Cerebellar nuclear complex (tissue), 1 donor: ENCODE measurements at places on chromosomes 13 and 19.

DNA sequence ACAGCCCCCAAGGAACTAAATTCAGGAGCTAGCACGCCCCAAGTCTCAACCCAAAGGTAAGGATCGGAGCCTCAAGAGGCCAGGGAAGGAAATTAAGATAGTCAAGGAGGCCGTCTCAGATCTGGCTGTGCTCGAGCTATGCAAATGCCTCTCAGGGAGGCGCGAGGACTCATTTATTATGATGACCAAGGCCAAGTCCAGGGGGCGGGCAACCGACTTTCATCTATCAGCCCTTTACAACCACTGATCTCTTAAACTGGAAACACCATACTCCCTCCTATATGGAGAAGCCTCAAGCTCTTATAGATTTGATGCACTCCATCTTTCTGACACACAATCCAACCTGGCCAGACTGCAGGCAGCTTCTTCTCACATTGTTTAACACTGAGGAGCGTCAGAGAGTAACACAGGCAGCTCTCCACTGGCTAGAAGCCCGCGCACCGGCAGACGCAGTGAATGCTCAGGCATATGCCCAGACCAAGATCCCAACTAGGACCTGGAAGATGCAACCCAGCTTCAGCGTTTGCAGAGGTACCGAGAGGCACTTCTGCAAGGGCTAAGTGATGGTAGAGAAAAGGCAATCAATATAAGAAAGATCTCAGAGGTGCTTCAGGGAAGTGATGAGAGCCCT is 9.6 kb upstream of the SLC15A1 start:
- DNase-seq: no peak

DNA sequence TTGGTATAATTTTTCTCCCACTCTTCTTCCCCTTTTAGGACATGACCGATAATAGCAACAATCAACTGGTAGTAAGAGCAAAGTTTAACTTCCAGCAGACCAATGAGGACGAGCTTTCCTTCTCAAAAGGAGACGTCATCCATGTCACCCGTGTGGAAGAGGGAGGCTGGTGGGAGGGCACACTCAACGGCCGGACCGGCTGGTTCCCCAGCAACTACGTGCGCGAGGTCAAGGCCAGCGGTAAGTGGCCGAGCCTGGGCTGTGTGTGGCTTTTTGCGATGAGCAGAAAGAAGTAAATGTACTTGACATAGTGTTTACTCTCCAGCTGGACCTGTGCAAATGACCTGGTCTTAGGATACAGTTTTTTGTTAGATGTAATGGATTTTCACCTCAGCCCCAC is 102.5 kb downstream of the ARHGEF7 start:
- DNase-seq: no peak

DNA sequence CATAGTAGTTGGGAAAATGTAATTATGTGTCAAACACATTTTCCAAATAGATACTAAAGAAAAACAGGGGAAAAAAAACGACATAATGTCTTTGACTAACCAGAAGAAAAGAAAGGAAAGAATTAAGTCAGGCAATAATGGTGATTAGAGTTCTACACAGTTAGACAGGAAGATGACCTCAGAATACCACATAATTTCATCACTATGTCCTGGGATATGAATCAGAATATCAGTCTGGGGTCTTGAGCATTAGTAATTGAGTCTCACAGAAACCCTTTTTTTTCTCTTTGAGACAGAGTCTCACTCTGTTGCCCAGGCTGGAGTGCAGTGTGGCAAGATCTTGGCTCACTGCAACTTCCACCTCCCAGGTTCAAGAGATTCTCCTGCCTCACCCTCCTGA is 503.4 kb downstream of the SLITRK1 start:
- no peak for DNase-seq

- DNase-seq: no peak
These were observed 46.8 kb upstream of the FNDC3A start for GRCh38 chr13:48928757-48929430.

GRCh38 chr19:45009625-45010255 is 8.5 kb downstream of the RELB start:
- no peak for DNase-seq

DNA sequence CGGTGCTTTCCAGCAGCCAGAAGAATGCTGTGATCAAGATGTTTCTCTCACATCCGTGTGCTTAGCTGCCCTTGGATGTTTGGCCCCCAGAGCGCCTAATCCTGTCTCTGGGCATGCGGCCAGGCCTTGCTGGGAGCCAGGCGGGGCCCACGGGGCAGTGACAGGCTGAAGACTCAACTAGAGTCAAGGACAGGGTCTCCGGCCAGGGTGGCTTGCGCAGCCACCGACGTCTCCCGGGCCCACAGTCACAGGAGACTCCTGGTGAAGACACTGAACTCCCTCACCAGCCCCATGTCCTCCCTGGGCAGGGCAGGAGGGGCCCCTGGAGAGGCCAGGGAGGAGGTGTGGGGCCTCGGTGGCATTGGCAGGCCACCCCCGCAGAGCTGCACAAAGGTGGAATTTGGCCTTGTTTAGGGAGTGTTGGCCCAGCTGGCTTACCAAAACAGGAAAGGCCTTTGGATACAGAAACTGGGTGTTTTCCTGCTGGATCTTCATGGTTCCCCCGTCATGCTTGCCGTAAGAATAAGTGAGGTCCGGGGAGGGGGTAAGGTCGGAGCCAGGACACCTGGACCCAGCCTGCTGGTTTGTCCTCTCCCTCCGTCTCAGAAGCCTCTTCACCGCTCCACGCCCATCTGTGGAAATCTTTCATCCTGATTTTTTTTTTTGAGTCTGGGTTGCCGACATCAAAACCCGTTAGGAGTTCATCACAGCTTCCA is 10.0 kb upstream of the NDUFS7 start:
- DNase-seq: no peak

GRCh38 chr19:5035793-5036697 is 67.1 kb downstream of the KDM4B start:
- peak; percentile 14 for DNase-seq

DNA sequence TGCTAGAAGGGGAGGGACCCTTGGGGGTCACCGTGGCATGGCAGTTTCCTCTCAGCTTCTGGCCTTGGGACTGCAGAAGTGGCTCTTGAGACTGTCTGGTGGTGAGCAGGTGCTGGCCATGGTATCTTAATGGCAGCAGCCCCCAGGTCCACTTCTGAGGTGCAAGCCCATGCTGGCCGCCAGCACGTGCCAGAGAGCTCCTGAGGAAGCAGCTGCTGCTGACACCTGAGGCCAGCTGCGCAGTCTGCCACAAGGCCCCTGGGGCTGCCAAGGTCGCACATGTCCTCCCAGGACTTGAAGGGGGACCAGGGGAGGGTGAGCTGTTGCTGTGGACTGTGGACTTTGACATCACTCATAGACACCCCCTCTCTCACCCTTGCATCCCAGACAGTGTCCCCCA is 48.0 kb downstream of the NFIX start:
- no peak for DNase-seq

DNA sequence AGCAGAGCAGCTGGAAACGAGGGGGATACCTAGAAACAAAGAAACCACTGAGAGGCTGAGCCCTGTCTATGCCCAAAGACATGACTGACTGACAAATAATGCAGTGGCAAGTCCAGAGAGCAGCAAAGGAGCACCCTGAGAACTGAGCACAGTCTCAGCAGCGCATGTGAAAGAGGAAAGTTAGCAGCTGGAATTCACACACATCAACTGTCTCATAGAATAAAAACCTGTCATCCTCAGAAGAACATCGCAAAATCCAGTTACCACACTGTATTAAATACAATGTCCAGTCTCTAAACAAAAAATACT is 24.1 kb upstream of the DLEU7 start:
- DNase-seq: no peak

- DNase-seq: no peak
These were observed 93.8 kb upstream of the C1QTNF9B start for GRCh38 chr13:23991119-23991518.

DNA sequence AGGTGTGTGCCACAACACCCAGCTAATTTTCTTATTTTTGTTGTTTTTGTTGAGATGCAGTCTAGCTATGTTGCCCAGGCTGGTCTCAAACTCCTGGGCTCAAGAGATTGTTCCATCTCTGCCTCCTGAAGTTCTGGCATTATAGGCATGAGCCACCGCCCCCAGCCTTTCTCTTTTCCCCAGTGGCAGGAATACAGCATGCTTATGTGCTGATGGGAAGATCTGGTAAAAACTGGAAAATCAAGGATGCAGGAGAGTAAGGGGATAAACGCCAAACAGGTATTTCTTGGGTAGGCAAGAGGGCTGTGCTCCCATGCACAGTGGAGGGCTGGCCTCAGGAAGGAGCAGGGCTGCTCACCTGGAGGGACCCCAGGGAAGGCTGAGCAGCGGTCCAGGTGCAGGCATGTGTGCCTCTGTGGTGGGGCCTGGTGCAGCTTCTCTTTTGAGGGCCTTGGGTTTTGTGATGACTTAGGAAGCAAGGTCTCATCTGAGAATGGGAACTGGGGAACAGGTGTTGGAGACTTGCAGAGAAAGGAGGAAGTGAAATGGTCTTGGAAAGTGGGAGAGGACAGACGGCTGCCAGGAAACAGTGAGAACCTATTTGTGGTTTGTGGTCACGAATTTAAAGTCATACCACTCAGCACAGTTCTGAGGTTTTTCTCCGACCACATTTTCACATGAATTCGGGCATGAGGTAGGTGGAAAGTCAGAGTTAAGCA is 106.5 kb downstream of the TEX26 start:
- DNase-seq: no peak

DNA sequence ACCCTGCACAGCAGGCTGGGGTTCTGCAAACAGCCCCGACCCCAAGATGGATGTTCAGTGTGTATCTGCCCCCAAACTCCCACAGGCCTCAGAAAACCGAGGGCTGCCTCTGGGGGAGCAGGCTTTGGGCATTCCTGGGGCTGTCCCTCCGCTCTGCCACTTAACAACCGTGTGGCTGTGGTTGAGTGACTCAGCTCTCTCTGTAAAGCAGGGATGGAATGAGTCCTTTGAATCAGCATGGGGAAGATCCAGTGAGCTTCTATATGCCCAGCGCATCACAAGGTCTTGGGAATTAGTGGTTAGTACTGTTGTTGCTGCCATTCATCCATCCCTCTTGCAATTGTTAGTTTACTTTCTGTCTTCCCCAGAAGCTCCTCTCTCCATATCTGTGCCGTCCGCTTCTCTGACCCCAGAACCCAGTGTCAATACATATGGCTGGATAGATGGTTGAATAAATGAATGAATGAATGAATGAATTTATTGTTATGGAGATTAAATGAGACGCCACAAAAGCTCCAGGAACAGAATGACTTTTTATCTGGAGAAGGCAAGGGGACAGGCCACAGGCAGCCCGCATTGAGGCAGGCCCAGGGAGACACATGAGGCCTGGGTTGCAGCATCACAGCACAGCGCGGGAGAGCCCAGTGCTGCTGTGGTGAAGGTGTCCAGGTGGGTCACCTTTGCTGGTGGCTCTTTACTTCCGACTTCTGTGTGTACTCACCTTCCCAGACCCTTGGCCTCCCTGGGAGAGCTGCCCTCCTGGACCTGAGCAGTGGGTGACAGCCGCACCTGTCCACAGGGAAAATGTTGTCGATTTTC is 89.2 kb downstream of the RGCC start:
- DNase-seq: no peak

DNA sequence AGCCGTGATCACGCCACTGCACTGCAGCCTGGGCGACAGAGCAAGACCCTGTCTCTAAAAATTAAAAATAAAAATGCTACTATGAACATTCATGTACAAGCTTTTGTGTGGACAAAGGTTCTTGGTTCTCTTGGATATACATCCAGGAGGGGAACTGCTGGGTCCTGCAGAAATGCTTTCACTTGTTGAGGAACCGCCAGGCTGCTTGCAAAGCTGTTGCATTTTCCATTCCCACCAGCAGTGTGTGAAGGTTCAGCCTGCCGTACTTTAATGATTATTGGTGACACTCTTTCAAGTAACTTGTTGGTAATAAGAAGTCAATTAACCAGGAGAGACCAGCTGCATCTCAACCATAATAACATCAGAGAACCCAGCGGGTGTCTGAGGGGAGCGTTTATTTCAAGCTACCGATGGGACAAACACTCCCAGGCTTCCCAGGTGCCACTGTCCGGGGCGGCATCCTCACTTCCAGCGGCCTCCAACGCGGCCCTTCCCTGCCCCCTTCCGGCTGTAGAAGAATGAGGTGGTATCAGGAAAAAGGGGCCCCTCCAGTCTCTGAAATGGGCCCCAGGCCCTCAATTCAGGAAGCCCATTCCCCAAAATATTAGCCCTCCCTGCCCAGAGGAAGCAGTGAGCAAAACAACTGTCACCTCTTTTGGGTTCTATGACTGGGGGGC is 15.2 kb upstream of the PPP1R12C start:
- no peak for DNase-seq

GRCh38 chr13:75537401-75538365 is at the start of gene COMMD6:
COMMD6 (minus strand) TSS chr13:75537841; CDS start chr13:75537805, 36 bp downstream.
- DNase-seq: no peak

DNA sequence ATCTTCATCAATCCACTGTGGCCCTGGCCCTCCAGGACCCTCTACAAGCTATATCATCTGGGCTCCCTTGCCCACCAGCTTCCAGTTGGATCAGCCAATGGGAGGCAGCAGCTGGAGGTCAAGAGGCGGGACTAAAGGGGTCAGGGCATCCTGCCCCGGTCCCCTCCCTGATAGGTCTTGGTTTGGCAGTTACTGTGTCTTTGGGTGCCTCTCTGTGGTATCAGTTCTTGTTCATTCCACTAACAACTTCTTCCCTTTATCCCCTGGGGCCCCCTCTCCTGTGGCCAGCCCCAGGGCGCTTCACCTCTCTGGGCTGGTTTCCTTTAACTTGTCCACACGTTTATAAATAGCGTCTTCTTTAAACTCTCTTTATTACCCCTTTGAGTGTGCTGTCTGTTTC is 83.6 kb downstream of the DCT start:
- no peak for DNase-seq

- no peak for DNase-seq
These were observed 264.5 kb downstream of the TDRD3 start for GRCh38 chr13:60661521-60661920.

DNA sequence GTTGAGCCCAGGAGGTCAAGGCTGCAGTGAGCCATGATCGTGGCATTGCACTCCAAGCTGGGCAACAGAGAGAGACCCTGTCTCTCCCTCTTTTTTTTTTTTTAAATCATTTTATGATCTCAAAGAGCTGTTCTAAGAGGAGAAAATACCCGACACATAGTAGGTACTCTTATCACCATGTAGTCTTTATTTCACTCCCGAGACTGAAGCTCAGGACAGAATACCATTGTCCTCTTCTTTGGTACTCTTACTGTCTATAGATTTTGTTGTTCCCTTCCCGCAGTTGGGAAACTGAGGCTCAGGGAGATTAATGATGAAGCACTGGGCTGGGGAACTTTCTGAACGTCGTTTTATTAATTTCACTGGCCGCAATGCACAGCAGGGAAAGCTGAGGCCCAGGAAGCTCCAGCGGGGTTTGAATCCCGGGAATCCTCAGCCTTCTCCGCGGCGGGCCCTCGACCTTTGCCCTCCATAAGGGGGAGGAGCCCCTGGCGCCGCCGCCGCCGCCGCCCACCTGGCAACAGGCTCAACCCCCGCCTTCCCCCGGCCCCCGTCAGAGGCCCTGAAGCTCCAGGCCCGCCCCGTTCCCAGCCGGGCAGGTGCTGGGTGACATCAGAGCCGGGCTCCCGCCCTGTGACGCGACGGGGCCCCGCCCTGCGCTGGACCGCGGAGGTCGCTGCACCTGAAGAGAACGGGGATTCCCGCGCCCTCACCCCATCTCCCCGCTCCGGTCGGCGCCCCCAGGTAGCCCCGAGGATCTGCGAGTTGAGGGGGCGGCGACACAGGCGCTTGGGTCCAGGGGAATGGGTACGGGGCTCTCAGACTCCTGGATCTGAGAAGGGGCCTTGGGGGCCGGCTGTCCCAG is 1.6 kb downstream of the MYH14 start:
- peak; percentile 16 for DNase-seq
